ENCODE measurements at places on chromosomes 13 and 19.
A peak's percentile ranks its signal among the peaks of the same experiment; 100 is the strongest.

GRCh38 chr13:85333506-85334020, 465.7 kb downstream of the SLITRK6 start:
- no peak for DNase-seq

GRCh38 chr13:77026255-77026860, 601 bp downstream of the FBXL3 start:
- peak; percentile 70 for DNase-seq

GRCh38 chr19:45040059-45040771, 1.4 kb downstream of the CLASRP start:
- DNase-seq, result no peak

- no peak for DNase-seq
These were observed 31.9 kb downstream of the RFXAP start for GRCh38 chr13:36850790-36851438.

GRCh38 chr19:48997972-48998371, 4.3 kb downstream of the RUVBL2 start:
- DNase-seq, result no peak

GRCh38 chr19:42212886-42213285, 4.6 kb downstream of the DEDD2 start:
- no peak for DNase-seq
